ENCODE measurements at places on chromosomes 7 and 10.

DNA sequence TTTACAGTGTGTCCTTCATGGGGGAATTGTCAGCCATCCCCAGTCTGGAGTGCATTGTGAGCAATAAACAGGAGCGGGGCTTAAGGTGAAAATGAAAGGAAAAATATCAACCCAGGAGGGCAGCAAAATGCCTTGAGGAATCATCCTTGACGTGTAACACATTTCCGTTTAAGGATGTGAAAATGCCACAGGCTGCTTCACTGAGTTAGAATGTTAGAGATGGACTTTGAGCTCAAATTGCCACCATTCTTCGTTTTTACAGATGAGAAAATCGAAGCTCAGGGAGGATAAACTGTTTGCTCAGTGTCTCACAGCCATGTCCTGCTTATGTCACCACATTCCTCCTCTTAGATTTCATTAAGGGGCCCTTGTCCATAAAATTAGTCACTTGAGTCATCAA lies 23.1 kb downstream of the SORCS3 start:
- DNase-seq = no peak

GRCh38 chr10:25036381-25036780 lies 20.0 kb downstream of the THNSL1 start:
- no peak for DNase-seq

DNA sequence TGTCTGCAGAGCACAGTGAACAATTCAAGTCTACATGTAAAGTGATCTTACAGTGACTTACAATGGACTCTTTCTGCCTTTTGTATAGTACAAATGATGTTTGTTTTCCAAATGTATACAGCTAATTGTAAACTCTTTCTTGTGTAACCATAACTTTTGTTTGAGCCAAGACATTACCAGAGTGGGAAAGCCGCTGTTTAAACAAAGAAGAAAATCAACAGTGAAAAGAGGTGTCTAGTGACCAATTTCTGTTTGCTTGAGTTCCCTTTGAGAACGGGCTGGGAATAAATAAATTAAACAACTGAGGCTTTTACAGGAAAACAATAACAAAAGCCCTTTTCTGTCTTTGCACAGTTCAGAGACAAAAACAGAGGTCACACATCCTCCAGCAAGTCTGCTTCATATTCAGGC lies 1163.4 kb downstream of the CNTNAP2 start:
- DNase-seq = no peak

DNA sequence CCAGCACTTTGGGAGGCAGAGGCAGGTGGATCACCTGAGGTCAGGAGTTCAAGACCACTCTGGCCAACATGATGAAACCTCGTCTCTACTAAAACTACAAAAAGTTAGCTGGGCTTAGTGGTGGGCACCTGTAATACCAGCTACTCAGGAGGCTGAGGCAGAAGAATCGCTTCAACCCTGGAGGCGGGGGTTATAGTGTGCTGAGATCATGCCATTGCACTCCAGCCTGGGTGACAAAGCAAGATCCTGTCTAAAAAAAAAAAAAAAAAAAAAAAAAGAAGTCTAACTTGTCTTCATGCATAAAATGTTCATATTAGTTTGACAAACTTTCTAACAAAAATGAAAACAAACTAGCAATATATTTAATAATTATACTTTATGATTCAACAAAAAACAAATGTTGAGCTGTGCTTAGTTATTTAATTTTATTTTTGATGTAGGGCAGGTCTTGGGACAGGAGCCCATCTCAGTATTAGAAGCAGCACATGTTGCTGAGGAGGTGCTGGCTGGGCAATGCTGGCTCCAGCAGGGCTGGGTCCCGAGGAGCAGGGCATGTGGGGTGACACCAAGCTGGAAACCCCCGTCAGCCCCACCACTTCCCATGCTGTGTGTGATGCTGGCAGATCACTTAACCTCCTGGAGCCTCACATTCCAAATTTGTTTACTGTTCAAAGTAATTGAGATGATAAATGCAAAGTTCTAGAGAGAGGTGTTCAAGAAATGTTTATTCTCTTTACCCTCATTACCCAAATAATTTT lies 335.3 kb upstream of the KLF6 start:
- DNase-seq = no peak

DNA sequence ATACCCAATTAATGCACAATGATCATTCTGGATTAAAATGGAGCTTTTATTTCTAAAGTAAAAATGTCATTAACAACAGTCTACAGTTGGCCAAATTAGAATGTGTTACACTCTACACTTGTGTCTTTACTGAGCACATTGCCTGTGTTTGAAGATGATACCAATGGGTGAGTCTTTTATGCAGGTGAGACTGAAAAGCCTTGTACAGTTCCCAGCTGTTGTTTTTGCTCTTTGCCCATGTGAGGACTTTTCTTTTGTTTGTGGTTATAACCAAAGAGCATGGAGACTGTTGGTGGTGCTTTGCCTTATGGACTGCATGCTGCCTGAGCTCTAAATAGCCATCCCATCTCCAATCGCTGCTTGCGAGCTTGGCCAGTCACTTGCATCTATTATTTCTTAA lies 264.5 kb downstream of the GATA3 start:
- no peak for DNase-seq

DNA sequence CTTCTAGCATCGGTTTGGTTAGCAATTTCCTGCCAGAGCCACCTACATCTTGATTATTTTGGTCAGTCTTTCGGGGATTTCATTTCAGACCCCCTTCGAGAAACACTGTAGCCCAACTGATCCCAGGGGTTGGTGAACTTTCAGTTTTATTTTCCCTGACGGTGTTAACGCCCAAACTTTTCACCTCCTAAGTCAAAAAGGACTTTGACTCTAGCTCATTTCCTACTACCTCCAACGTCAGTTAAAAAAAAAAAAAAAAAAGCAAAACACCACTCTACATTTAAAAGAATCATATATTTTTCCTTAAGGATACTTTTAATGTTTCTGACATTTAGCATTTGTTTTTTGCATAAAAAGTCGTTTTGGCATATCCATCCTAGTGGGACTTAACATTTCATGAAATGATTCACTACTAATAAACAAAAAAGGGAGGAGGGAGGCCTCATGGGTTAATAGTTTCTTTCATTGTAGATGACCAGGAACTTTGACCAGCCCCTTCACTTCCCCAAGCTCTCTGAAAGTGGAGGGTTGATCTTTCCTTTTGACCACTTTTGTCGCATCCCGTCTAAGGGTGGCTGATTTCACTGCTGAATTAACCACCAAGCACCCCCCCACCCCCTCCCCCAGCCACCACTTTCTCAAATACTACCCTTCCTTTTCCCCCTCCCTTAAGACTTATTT lies 764 bp upstream of the TCF7L2 start:
- DNase-seq = no peak

- no peak for DNase-seq
Measured at GRCh38 chr10:132575320-132576201, 38.0 kb downstream of the INPP5A start.

- no peak for DNase-seq
Measured at GRCh38 chr10:105252911-105253310, 611.8 kb downstream of the SORCS3 start.

GRCh38 chr7:53110425-53110824 lies 75.0 kb downstream of the POM121L12 start:
- DNase-seq = no peak

DNA sequence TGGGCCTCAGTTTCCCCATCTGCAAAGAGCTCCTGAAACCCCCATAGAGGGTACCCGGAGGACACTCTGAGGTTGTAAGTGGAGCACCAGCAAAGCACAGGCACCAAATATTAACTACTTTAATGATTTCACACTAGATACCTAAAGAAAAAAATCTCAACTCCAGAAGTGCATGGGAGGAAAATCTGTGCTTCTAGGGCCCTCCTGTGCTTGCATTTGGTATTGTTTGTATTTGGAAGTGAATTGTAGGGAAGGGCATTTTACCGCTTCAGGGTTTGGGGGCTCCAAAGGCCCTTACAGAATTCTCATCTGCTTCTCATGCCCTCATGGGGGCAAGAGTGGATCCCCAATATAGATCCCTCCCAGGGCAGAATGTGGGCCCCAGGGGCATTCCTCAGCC lies 22.4 kb upstream of the DRGX start:
- DNase-seq = no peak

Data from activated CD4-positive, alpha-beta T cell treated with anti-CD3 and anti-CD28 coated beads for 4 hours (primary cell).